Skeletal muscle cell (primary cell): ENCODE measurements at places on chromosomes 6 and 20.

- DNase-seq, result no peak
These were observed 5.8 kb upstream of the TFAP2A start for GRCh38 chr6:10420546-10421157.

DNA sequence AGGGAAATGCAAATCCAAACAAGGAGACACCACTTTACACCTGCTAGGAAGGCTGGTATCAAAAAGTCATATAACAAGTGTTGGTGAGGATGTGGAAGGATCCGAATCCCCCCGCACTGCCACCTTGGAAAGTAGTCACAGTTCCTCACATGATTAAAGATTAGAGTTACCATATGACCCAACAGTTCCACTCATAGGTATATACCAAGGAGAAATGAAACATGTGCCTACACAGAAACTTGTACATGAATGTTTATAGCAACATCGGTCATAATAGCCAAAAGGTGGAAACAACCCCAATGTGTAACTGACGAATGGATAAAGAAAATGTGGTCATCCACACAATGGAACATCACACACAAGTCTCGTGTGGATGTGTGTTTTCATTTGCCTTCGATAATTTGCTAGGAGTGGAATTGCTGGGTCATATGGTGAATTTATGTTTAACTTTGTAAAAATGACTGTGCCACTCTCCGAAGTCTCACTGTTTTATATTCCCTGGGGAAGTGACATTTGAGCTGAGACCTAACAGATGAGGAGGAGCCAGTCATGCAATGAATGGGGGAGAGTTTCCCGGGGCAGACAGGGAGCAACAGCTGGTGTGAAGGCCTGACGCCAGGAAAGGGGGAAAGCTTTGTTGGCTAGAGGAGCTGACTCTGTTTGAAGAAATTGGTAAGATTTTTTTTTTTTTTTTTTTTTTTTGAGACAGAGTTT lies 125.9 kb upstream of the MLN start:
- DNase-seq, result no peak

DNA sequence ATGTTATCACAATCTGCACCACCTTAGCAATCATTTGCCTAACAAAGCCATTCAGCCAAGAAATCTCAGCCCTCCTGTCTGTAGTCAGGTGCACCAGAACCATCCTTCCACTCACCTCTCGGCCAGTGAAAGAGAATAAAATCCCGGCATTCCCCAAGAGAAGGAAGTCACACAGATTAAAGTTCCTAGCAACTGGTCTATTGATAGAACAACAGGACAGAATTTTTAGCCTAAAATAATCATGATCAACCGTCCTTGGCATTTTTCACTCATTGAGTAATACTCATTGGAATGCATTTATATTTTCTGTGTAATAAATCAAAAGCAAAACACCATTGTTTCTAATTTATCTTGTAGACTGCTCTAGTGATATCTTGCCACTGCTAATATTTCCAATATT lies 85.7 kb upstream of the CDH4 start:
- DNase-seq, result no peak

DNA sequence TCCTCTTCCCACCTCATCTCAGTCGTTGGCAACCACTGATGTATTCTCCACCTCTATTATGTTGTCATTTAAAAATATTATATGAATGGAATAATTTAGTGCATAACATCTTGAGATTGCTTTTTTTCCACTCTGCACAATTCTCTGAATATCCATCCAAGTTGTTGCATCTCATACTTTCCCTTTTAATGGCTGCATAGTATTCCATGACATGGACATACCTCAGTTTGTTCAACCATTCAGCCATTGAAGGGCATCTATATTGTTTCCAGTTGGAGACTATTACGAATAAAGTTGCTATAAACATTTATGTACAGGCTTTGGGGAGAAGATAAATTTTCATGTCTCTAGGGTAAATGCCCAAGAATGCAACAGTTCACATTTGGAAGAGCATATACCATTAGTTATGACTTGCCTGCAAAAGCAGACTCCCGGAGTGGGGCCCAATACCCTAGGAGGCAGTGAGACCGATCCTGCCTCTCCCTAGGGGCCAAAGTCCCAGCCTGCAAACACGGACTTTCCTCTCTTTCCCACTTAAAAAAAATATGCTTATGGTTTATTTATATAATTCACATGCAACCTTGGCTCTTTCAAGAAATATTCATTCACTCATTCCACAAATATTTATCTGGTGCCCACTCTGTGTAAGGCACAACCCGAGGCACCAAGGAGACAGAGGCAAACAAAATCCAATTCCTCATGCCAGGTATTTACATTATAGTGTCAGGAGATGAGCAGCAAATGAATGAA lies 227.0 kb upstream of the PMEPA1 start:
- no peak for DNase-seq

- no peak for DNase-seq
These were observed 57.7 kb downstream of the DHX35 start for GRCh38 chr20:39019805-39020325.

DNA sequence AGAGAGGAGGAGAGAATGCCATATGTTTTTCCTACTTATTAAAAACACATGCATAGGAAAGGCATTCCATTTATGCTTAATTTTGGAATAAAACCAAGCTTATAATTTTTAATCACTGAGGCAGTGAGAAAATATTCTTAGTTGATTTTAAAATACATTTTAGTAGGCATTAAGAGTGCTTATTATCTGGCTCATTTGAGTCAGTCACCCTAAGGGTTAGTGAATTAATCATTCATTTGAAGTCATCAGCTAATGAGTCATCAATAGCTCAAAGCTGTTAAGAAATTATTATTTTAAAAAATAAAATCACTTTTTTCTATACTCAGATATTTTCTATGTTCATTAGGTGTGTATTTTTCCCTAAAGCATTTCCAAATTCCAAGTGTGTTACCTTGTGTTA lies 81.6 kb downstream of the TMEM200A start:
- no peak for DNase-seq

DNA sequence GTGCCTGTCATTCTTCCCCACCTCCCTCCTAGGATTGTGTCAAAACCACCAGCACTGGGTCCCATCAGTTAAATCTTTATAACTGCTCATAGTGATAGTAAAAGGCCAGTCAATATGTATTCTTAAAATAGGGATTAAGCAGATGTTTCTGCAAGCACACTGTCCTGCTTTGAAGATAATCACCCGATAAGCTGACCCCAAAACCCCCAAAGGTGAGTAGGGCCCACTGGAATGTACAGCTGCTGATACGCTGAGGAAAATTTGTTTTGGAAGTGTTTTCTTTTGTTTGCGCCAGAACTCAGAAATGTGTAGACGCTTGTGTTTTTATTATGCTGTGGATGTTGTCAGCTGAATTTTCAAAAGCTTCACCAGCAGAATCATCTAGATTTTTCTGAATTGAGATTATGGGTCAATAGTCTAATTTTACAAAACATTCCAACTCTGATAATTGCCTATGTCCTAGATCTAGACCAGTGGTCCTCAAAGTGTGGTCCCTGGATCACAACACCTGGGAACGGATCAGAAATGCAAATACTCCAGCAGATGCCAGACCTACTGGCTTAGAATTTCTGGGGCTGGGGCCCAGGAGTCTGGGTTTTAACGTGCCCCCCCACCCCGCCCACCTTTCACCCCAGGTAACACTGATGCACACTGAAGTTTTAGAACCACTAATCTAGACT lies 11.4 kb downstream of the BFSP1 start:
- no peak for DNase-seq

- DNase-seq, result no peak
These were observed 35.8 kb downstream of the RIPOR2 start for GRCh38 chr6:24899997-24900325.

GRCh38 chr6:157981132-157981394 lies 600 bp upstream of the SYNJ2 start:
- no peak for DNase-seq

DNA sequence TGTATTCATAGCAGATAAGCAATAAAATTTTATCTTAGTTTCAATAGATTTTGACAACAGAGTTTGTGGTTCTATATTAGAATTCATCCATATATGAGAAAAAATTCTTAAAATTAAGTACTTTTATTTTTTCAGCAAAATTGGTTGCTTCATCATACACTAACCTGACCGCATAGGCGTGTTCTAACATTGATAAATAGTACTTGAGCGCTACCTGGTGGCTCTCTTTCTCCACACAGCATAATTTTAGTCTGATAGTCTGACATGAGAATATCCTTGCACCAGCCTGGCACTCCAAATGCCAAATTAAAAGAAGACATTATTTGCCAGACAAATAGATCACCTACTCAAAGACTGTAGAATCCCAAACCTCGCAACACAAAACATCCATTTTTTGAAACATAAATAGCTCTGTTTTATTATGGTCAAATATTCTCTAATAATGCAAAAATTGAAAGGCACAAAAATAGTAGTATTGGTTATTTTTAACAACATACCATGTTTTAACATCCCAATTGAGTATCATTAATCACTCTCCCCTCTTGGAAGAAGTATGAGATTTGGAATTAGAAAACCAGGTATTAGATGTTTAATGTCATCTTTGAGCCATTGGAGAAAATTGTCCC lies 33.0 kb upstream of the FILIP1 start:
- peak; percentile 26 for DNase-seq

DNA sequence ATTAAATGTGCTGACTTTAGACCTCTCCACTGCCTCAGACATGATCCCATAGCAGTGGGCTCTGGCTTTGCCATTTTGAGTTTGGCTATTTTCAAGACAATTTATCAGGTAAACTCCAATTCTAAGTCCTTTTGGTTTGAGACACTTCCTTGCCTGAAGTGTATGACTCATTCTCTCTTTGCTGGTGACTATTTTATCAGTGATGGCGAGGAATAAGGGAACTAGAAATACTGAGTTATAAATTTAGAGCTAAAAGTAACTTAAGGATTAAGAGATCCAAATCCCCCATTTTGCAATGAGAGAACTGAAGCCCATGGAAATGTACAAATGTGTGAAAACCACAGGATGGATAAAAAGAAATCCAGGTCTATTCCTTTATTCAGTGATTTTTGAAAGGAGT lies 30.9 kb upstream of the CD83 start:
- no peak for DNase-seq

DNA sequence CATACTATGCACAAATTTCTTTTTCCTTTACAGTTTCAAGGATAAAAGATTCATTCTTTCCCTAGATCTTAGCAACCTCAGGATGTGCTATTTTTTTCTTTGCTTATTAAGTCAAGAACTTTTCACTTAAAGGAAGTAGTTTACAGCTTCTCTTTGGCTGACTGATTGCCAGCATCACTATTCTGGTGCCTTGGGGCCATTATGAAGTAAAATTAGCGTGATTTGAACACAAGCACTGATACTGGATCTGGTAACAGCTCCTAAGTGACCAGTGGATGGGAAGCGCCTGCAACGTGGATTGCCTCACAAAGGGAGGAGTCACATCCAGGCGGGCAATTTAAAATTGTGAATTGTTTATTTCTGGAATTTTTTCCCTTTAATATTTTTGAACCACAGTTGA lies 147.1 kb downstream of the ARID1B start:
- no peak for DNase-seq

- DNase-seq, result no peak
These were observed 40.2 kb downstream of the FOXP4 start for GRCh38 chr6:41586252-41587007.

DNA sequence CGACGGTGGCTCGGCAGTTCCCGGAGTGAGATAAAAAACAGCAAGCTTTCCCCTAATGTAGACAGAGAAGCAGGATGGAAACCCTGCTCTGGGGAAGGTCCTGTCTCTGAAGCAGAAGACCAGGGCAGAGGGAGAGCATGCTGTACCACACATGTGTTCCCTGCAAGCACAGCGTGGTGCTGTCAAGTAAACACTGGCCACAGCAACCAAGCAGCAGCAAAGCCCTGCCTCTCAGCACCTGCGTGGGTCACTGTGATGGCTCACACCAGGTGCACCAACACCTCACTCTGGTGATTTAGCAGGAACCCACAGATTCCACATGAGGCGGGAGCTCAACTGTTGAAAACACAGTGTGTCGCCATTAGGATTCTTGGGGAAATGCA lies 65.2 kb upstream of the TXNDC5 start:
- no peak for DNase-seq

DNA sequence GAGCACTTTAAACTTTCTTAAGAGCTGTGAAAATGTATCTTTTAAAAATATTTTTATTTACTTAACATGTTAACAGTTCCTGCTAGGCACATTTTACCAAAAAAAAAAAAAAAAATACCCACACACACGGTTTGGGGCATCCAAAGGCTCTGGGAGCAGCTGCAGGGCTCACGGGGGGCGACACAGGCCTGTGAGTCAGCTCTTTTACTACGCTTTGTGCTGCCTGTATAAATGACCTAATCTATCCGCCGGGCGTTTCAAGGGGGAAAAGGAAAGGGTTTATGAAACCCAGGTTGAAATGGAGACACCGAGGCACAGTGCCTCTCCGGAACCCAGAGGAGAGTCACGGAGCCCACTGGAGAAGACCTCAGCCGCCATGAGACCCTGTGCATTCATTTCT lies 40.4 kb downstream of the DLL1 start:
- DNase-seq, result no peak

- DNase-seq, result no peak
These were observed 14.1 kb upstream of the TCFL5 start for GRCh38 chr20:62875419-62876361.

DNA sequence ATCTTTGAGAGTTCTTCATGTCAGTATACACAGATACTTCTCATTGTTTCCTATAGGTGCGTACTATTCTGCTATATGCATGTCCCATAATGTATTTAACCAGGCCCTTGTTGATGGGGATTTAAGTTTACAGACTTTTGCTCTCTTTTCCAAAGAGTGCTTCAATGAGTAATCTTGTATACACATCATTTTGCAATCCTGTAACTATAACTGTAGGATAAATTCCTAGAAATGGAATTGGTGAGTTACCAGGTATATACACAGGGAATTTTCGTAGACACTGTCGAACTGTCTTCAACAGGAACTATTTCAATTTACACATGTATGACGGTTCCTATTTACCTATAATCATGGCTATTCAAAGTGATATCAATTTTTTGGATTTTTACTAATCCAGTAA lies 15.2 kb upstream of the SNRPC start:
- no peak for DNase-seq

DNA sequence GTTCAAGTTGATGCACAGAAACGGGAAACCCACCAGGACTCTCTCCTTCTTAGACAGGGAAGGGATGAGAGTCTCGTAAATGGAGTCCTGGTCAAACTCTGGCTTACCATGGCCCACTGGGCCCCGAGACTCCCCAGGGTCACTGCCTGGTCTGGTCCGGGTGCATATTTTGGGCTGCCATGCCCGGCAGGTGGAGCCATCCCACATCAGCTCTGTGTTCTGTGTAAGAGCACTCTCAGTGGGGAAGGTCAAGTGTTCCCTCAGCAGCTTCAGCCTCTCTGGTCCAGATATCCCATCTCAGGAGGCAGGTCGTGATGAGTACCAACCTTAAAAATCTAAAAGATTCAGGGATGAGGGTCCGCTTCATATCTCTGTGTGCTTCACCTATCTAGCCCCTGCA lies 138.8 kb downstream of the EDN3 start:
- no peak for DNase-seq
